Esophagus squamous epithelium (tissue), 5 donors: ENCODE measurements at places on chromosomes 13 and 19.

- no peak for DNase-seq
- peaks cover 100% of the 10 kb centered on the region for H3K4me1 ChIP-seq
- no peaks in the 10 kb centered on the region for H3K27me3 ChIP-seq
- H3K4me3 ChIP-seq = no peak overlapping the region
Measured at GRCh38 chr13:98508685-98509084, 68.2 kb downstream of the STK24 start.

- no peak for DNase-seq
- H3K4me3 ChIP-seq = no peak overlapping the region
- no peaks in the 10 kb centered on the region for H3K4me1 ChIP-seq
- H3K27ac ChIP-seq = no peak overlapping the region
- H3K36me3 ChIP-seq = no peaks in the 10 kb centered on the region
- no peaks in the 10 kb centered on the region for H3K27me3 ChIP-seq
Measured at GRCh38 chr13:73201626-73202025, 142.8 kb downstream of the KLF5 start.

DNA sequence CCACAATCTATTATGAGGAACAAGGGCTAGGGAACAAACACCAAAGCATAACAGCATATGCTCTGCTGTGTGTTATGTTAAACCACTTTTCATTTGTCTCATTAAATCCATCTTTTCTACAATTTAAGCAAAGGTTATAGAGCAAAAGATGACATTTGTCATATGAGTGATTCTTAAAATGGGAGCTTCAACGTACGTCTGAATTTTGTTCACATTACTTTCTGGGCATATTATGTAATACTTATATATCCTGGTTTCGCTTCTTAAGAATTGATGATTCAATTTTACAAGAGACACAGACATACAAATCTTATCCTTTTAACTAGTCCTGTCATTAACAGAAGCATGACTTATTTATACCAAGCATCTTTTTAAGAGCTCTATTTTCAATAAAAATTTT, 3.3 kb upstream of the TPP2 start:
- H3K4me3 ChIP-seq = no peak overlapping the region
- H3K27ac ChIP-seq = no peak overlapping the region
- H3K36me3 ChIP-seq = no peaks in the 10 kb centered on the region

- H3K4me1 ChIP-seq = peaks cover 23% of the 10 kb centered on the region
- H3K36me3 ChIP-seq = no peaks in the 10 kb centered on the region
- no peak overlapping the region for H3K4me3 ChIP-seq
- DNase-seq = no peak
- H3K27me3 ChIP-seq = no peaks in the 10 kb centered on the region
- peak overlapping the region; percentile 84 for H3K27ac ChIP-seq
Measured at GRCh38 chr19:46625731-46626130, 842 bp upstream of the PTGIR start.

- no peak overlapping the region for H3K4me3 ChIP-seq
- H3K4me1 ChIP-seq = no peaks in the 10 kb centered on the region
- H3K27ac ChIP-seq = no peak overlapping the region
Measured at GRCh38 chr13:47673009-47673850, 327.8 kb downstream of the SUCLA2 start.

DNA sequence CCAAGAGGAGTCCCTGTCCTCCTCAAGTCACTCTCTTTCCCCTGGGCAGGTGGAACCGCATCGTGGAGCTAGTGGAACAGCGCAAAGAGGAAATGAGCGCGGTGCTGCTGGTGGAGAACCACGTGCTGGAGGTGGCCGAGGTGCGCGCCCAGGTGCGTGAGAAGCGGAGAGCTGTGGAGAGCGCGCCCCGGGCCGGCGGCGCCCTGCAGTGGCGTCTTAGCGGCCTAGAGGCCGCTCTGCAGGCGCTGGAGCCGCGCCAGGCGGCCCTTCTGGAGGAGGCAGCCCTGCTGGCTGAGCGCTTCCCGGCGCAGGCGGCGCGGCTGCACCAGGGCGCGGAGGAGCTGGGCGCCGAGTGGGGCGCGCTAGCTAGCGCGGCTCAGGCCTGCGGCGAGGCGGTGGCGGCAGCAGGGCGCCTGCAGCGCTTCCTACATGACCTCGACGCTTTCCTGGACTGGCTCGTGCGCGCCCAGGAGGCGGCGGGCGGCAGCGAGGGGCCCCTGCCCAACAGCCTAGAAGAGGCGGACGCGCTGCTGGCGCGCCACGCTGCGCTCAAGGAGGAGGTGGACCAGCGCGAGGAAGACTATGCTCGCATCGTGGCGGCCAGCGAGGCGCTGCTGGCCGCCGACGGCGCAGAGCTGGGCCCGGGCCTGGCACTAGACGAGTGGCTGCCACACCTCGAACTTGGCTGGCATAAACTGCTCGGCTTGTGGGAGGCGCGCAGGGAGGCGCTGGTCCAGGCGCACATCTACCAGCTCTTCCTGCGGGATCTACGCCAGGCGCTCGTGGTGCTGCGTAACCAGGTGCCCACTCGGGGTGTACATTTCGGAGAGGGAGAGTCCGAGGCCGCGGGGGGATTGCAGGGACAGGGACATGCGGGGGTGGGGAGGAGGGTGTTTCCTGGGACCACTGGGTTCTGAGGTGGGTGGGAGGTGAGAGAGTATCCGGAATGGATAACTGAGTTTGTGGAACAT, 52.8 kb downstream of the SPTBN4 start:
- H3K27me3 ChIP-seq = no peaks in the 10 kb centered on the region
- no peak for DNase-seq
- no peak overlapping the region for H3K4me3 ChIP-seq
- no peaks in the 10 kb centered on the region for H3K36me3 ChIP-seq
- H3K4me1 ChIP-seq = no peaks in the 10 kb centered on the region

- no peaks in the 10 kb centered on the region for H3K27me3 ChIP-seq
- peaks cover 23% of the 10 kb centered on the region for H3K4me1 ChIP-seq
- H3K36me3 ChIP-seq = peaks cover 23% of the 10 kb centered on the region
Measured at GRCh38 chr19:41264581-41265394, 616 bp downstream of the HNRNPUL1 start.
